ENCODE measurements at places on chromosomes 11 and 22.

GRCh38 chr11:57873196-57873911 lies 111.8 kb downstream of the CTNND1 start:
- no peak for DNase-seq

DNA sequence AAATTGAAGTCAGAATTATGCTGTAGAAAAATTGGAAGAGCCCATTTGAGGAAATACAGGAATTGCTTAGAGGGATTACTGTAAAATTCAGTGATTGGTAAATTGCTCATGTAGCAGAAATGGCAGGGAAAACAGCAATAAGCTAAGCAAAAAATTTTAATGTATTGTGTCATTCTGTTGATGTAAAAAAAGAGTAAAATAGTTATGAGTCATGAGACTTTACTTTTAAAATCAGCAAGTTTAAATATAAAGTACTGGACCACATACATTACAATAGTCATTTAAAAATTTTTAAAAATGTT lies 10.4 kb downstream of the PDHX start:
- DNase-seq, result no peak

DNA sequence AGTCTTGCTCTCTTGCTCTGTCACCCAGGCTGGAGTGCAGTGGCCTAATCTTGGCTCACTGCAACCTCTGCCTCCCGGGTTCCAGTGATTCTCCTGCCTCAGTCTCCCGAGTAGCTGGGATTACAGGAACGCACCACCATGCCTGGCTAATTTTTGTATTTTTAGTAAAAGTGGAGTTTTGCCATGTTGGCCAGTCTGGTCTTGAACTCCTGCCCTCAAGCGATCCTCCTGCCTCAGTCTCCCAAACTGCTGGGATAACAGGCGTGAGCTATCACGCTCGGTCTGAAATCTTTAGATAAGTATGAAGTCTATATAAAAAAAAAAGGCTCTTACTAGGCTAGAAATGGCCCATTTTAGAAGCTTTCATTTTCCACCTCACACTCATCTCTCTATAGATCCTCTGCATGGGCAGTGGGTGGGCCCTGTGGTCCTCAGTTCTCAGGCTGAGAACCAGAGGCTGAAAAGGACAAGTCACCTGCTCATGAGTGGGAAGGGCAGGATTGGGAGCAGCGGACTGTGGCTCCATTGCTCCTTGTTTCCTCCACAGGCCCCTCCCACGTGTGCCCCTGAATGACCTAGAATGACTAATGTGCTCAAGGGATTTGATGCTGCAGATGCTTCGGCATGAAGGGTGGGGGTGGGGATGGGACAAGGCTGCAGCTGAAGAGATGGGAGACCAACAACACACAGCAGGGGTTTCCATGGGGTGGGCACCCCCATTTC lies 19.8 kb upstream of the PRAME start:
- DNase-seq, result no peak

- peak; percentile 36 for DNase-seq
Observed at GRCh38 chr11:61361237-61361740, 393 bp downstream of the CYB561A3 start.

- DNase-seq, result no peak
Observed at GRCh38 chr22:28462901-28463300, 216.7 kb downstream of the TTC28 start.

GRCh38 chr11:92477686-92478085 lies 253.1 kb downstream of the FAT3 start:
- no peak for DNase-seq

DNA sequence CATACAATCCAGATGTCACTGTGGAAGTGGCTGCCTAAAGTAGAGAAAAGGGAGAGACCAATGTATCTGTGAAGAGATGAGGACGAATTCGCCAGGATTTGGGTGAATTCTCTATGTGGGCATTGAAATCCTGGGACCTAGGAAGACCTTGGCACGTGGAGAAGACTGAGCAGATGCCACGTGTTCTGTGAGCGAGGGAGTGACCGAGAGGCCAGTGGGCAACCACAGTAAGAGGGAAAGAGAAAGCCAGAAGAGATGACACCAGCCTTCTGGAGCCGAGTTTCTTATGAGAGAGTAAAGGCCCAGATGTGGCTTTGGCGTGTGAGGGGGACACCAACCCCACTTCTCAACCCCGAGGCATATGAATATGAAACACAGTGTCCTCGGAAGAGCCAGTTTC lies 228.1 kb downstream of the BUD13 start:
- no peak for DNase-seq

DNA sequence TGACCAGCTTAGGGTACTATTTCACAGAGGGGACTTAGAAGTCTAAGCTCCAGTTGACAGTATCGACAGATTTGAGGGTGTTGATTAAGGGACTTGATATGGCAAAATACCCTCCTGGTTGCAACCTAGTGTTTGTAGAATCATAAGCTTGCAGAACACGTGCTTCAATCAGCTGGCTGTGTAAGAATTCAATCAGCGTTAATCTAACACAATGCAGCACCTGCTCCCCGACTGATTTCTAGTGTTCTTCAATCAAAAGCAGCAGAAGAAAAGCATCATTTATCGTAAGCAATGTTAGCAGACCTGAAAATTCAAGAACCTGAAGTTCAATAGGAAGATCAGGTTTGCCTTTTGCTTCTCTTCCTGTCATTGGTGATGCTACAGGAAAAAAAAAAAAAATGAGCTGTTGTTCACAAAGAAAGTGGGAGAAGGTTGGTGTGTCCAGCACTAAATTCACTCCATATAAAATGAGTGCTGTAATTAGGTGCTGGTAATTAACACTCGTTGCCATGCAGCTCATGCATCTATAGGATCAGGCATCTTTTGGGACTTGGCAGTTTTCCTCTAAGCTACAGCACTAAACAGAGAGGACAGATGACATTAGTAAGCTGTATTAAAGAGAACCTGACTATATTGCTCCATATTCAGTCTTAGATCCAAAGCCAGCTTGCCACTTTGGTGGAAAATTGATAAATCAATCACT lies 840.3 kb downstream of the OPCML start:
- DNase-seq, result no peak

- no peak for DNase-seq
Observed at GRCh38 chr11:76796511-76797198, 13.5 kb downstream of the TSKU start.

- DNase-seq, result no peak
Observed at GRCh38 chr11:11533751-11534150, 88.1 kb downstream of the GALNT18 start.

DNA sequence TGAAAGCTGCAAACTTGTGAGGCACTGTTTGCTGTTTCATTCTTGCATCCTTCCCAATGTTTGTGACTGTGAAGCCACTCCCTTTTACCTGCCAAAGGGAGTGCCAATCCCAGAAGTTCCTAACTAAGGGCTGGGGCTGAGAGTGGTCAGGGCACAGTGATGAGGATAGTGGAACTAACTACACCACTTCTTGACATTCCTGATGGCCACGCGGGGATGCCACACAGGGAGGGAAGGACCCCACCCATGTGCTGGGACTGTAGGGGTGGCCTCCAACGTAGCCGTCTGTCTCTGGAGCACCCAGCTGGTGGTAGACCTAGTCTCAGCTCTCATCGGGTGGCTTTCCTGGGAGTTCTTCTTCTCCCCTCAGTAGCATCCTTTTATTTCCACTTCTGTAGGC lies 335.5 kb downstream of the CADM1 start:
- DNase-seq, result no peak

- no peak for DNase-seq
Observed at GRCh38 chr11:14882196-14882595, 9.8 kb downstream of the CYP2R1 start.

GRCh38 chr22:28637225-28637624 lies 42.4 kb downstream of the TTC28 start:
- no peak for DNase-seq

DNA sequence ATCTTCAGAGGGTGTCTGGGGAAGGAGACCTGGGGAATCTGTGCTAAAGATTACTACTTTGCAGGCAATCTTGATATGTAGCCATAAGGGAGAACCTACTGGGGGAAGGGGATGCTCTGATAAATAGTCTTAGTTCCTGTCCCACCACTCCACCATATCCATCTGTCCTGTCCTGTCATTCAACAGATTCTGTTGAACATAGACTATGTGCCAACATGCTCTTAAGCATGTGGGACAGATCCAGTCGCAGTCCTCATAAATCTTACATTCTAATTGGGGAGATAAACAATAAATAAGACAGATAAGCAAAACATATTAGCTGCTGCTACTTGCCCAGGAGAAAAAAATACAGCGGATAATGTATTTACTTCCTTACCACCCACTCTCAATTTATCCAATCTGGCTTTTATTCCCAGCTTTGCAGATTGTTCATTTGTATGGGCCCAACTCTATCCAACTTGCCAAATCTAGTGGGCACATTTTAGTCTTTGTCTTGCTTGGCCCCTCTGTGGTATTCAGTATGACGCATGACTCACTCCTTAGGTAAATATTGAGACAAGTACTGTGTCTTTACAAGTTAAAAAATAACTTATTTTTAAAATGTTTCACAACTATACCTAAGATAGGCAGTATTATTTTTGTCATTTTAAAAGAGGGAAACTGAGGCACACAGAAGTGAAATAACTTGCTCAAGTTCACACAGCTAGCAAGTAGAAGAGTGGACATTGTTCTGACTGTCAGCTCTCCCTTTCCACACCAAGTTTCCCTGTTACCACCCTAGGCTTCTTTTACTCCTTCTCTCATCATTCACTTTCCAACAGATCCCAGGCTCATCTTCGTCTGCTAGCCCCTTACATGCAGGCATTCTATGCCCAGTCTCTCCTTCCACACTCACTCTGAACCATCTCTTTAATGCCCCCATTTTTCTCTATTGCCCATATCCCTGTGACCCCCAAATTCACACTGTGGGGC lies 133.6 kb upstream of the SESN3 start:
- no peak for DNase-seq

DNA sequence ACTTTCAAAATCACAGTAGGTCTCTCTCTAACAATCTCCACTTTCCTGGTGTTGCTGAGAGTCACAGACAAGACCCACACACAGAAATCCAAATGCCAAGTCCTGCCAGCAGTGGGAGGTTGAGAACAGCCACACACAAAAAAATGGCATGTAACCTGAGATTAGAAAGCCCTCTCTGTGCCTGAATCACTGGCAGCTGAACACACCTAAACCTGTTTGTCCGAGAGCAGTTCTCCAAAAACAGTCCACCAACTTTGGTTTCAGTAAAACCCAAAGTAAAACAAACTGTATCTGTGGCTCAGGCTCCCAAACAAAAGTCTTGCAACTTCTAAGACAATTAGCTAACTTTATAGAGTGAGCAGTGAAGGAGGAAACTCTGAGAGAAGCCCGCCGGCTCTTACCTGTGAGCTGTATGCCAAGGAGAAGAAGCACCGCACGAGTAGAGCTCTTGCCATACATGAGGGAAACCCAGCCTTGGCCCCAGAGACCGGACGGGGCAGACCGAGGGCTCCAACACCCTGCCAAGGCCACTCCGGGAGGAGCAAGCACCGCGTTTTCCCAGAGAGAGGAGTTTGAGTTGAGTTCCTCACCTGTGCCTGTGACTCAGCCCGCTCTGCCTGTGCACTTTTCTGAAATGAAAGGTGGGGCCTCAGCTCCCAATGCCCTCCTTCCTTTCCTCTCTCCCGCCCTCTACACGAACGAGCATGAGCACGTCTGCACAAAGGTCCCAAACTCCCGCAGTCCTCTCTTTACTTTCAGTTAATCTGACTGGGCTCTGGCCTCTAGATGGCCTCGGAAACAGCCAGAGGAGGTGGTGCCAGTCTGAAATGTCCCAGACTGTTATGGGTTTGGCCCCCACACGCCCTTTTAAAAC lies at the start of gene MPZL2:
Gene MPZL2, minus strand, starts transcription at position 603 of the 874 bp plus-strand sequence. Its CDS starts 144 bp downstream, at position 459.
- no peak for DNase-seq

GRCh38 chr11:62124186-62125113 lies 639 bp downstream of the INCENP start:
- peak; percentile 72 for DNase-seq

GRCh38 chr22:39148026-39148726 lies 4.3 kb downstream of the CBX7 start:
- no peak for DNase-seq

GRCh38 chr11:15968461-15969130 lies 387.8 kb downstream of the SOX6 start:
- DNase-seq, result peak; percentile 49

GRCh38 chr22:28940441-28940840 lies 57.1 kb downstream of the ZNRF3 start:
- no peak for DNase-seq

- DNase-seq, result no peak
Observed at GRCh38 chr22:24559471-24559870, 3.7 kb downstream of the SNRPD3 start.

- DNase-seq, result no peak
Observed at GRCh38 chr11:3901249-3902025, 46.0 kb downstream of the STIM1 start.

GRCh38 chr22:42419243-42419881 lies 12.8 kb downstream of the NFAM1 start:
- DNase-seq, result no peak

DNA sequence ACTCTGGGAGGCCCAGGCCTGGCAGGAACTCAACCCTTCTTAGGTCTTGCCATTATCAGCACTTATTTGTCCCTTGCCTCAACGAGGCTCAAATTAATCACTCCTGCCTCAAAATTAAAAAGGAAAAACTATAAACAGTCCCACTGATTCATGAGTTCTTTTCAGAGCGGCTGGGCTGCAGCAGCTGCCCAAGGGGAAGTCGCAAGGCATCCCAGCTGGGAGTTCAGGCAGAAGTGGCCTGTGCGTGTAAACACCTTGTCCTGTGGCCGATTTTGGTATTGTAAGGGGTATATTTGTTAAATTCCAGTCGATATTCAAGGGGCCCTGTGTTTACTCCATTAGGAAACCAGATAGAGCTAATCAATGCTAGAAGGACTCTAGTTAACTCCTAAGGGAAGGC lies 213.9 kb upstream of the CADM1 start:
- DNase-seq, result no peak

- DNase-seq, result no peak
Observed at GRCh38 chr11:111981270-111981669, 43.9 kb upstream of the DLAT start.

- no peak for DNase-seq
Observed at GRCh38 chr11:129211397-129211796, 19.3 kb upstream of the ARHGAP32 start.

DNA sequence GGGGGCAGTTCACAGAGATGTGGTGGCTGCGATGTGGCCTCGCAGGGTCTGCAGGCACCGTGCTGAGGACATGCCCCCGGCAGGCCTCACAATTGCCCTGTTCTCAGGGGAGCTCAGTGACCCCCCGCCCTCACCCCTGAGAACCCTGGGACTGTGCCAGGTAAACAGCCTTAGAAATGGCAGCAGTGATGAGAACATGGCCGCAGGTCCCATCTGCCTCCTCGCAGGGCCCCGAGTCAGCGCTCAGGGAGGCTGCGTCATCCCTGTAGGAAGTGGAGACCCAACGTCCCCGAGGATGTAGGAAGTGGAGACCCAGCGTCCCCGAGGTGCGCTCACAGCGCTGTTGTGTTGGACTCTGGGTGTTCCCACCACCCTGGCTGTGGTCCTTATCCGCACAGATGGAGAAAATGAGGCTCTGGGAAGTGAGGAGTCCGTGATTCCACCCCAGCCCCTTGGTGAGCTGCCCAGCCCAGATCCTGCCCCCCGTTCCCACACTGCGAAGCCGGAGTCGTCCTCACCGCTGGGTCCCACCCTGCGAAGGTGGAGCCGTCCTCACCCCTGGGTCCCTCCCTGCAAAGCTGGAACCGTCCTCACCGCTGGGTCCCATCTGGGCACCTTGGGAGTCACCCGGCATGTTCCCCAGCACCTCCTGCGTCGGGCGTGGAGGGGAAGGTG lies 1086.8 kb downstream of the BRD1 start:
- no peak for DNase-seq

GRCh38 chr22:32632512-32633315 lies 158.1 kb downstream of the FBXO7 start:
- no peak for DNase-seq
